Mammary epithelial cell (primary cell): ENCODE measurements at places on chromosomes 1 and 21. TPM values are rescaled to one million over a fixed set of nuclear protein-coding genes. Genes with fewer than 3 reads are reported as not detected.

DNA sequence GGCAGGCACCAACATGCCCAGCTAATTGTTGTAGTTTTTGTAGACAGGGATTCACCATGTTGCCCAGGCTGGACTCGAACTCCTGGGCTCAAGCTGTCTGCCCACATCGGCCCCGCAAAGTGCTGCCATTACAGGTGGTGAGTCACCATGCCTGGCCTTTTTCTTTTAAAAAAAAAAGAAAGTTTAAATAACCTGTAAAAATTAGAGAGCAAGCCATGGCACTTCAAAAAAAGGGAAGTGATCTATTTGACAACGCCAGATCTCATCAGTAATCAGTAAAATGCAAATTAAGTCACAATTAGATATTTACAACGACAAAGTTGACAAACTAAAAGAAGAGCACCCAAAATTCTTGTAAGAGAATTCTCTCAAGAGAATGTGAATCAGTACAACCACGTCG is 2.9 kb upstream of the RBBP5 start:
- DNase-seq: no peak

- DNase-seq: no peak
Measured at GRCh38 chr1:208559597-208560329, 315.6 kb upstream of the PLXNA2 start.

- no peak for DNase-seq
Measured at GRCh38 chr1:220828179-220828490, 41.4 kb downstream of the MTARC1 start.

DNA sequence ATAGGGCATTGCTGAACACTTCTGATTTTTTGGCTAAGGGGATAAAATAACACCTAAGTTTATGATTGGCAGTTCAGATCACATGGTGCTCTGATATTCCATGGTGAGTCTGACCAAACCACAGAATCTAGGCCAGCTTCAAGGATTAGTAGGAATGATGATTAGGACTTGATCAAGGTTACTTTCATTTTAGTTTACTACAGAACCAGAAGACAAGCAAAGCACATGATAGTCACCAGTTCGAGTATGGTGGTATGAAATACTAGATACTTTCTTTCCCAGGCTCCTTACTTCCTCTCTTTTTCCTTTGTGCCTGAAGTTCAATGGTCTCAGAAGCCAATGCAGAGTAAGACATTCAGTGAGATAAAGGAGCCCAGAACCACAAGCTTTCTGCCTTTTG is 26.6 kb downstream of the S100A10 start:
- no peak for DNase-seq

- DNase-seq: no peak
Measured at GRCh38 chr1:21189421-21189820, 12.7 kb upstream of the EIF4G3 start.

KCNT2 gene
- not detected for polyA plus RNA-seq
